Suprapubic skin (tissue), 4 donors: ENCODE measurements at places on chromosomes 12 and 14. TPM values are rescaled to one million over a fixed set of nuclear protein-coding genes. Genes with fewer than 3 reads are reported as not detected.
A peak's percentile ranks its signal among the peaks of the same experiment; 100 is the strongest.

Gene TMEM30B
- total RNA-seq = 32.7 TPM

- H3K36me3 ChIP-seq = no peaks in the 10 kb centered on the region
- no peak for DNase-seq
- no peak overlapping the region for H3K4me3 ChIP-seq
- H3K4me1 ChIP-seq = peaks cover 26% of the 10 kb centered on the region
These were observed 3.0 kb downstream of the VSX2 start for GRCh38 chr14:74242021-74242779.

Gene PTPN6
- 59.1 TPM for total RNA-seq

Gene NFYB
- total RNA-seq = 21.4 TPM

Gene FGF23
- total RNA-seq = not detected

DNA sequence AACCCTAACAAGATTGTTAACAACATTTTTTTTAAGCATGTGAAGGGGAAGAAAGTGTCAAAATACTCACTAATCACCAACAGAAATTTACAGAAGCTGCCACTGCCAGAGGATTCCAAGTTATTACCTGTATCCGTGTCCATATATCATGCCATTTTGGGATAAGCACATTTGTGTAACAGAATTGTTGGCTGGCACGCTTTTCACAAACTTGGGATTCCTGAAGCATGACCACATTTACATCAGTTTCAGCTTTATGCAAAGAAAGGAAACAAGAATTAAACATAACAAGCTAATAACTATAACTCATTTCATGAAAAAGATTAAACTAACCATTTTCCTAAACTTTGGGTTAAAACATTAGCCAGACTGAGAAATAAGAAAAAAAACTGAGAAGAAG, 5.9 kb downstream of the NEMP1 start:
- no peak overlapping the region for H3K4me3 ChIP-seq
- no peaks in the 10 kb centered on the region for H3K27me3 ChIP-seq
- H3K4me1 ChIP-seq = peaks cover 25% of the 10 kb centered on the region
- peak overlapping the region; percentile 49 for H3K27ac ChIP-seq
- peaks cover 19% of the 10 kb centered on the region for H3K36me3 ChIP-seq

DNA sequence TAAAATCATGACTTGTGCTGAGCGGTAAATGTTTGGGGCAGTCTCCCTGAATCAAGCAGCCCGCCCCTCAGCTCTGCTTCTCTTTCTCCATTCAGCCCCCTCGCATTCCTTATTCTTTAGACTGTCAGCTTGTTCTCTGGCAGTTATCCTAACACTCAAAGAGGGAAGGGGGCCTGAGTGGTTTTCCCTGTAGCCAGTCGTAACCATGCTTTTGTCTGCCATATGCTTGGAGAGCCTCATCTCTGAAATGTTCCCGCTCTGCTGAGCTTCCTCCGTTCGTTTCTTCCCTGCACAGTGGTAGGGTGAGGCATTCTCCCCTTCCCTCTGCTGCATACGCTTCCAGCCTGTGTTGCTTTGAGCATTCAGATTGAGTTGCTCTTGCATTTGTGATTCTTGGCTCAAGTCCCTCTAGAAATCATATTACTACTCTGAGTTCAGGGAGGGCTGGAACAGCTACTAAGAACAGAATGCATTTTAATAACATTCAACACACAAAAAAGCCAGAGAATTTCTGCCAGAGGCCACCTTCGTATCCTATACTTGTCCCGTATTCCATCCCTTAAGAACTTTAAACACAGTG, 119.7 kb downstream of the FBXL14 start:
- peaks cover 4% of the 10 kb centered on the region for H3K4me1 ChIP-seq
- H3K4me3 ChIP-seq = no peak overlapping the region
- H3K27ac ChIP-seq = no peak overlapping the region
- no peak for DNase-seq
- no peaks in the 10 kb centered on the region for H3K27me3 ChIP-seq

Gene PLEKHG3
- 60.4 TPM for total RNA-seq

- H3K4me1 ChIP-seq = no peaks in the 10 kb centered on the region
- no peaks in the 10 kb centered on the region for H3K27me3 ChIP-seq
- H3K4me3 ChIP-seq = no peak overlapping the region
These were observed 47.4 kb downstream of the IFNG-AS1 start for GRCh38 chr12:68036642-68037041.

- H3K27me3 ChIP-seq = no peaks in the 10 kb centered on the region
- H3K27ac ChIP-seq = peak overlapping the region; percentile 20
- peaks cover 11% of the 10 kb centered on the region for H3K4me1 ChIP-seq
- H3K36me3 ChIP-seq = no peaks in the 10 kb centered on the region
- no peak overlapping the region for H3K4me3 ChIP-seq
- no peak for DNase-seq
These were observed 42.7 kb downstream of the TMBIM6 start for GRCh38 chr12:49783917-49784676.

GRCh38 chr14:63182968-63183367, 21.3 kb upstream of the RHOJ start:
- peaks cover 18% of the 10 kb centered on the region for H3K4me1 ChIP-seq
- H3K27me3 ChIP-seq = no peaks in the 10 kb centered on the region
- no peak overlapping the region for H3K4me3 ChIP-seq
- H3K27ac ChIP-seq = no peak overlapping the region
- no peak for DNase-seq

GRCh38 chr12:28974883-28975282, 174.2 kb upstream of the FAR2 start:
- no peak overlapping the region for H3K4me3 ChIP-seq
- DNase-seq = no peak
- H3K4me1 ChIP-seq = no peaks in the 10 kb centered on the region
- H3K27ac ChIP-seq = no peak overlapping the region
- H3K36me3 ChIP-seq = no peaks in the 10 kb centered on the region
- H3K27me3 ChIP-seq = no peaks in the 10 kb centered on the region

- peak; percentile 72 for DNase-seq
- H3K36me3 ChIP-seq = no peaks in the 10 kb centered on the region
- H3K27me3 ChIP-seq = peaks cover 11% of the 10 kb centered on the region
- H3K4me1 ChIP-seq = peaks cover 6% of the 10 kb centered on the region
- H3K4me3 ChIP-seq = no peak overlapping the region
These were observed 189.2 kb upstream of the C14orf180 start for GRCh38 chr14:104390221-104390931.

- no peaks in the 10 kb centered on the region for H3K36me3 ChIP-seq
- no peak overlapping the region for H3K27ac ChIP-seq
These were observed 25.7 kb downstream of the TSHR start for GRCh38 chr14:80981156-80981555.

Gene IGF1
- total RNA-seq = 5.9 TPM

DNA sequence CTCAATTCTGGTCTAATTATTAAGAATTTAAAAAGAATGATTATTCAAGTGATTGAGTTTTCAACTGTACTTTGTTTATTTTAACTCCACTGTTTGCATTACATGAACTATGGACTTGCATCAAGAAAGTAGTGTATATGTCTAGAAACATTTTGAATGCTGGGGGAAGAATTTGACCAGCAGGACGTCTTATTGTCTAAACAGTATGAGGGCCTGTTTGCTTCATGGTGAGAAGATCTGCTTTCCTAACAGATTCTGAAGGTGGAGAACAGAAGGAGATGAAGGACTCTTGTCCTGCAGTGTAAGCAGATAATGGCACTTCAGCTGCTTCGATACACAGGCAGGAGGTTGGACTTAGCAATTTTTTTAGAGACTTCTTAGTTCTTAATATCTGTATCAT, 176.0 kb downstream of the DACT1 start:
- H3K4me1 ChIP-seq = peaks cover 9% of the 10 kb centered on the region
- no peak overlapping the region for H3K4me3 ChIP-seq
- H3K36me3 ChIP-seq = no peaks in the 10 kb centered on the region
- DNase-seq = no peak

DNA sequence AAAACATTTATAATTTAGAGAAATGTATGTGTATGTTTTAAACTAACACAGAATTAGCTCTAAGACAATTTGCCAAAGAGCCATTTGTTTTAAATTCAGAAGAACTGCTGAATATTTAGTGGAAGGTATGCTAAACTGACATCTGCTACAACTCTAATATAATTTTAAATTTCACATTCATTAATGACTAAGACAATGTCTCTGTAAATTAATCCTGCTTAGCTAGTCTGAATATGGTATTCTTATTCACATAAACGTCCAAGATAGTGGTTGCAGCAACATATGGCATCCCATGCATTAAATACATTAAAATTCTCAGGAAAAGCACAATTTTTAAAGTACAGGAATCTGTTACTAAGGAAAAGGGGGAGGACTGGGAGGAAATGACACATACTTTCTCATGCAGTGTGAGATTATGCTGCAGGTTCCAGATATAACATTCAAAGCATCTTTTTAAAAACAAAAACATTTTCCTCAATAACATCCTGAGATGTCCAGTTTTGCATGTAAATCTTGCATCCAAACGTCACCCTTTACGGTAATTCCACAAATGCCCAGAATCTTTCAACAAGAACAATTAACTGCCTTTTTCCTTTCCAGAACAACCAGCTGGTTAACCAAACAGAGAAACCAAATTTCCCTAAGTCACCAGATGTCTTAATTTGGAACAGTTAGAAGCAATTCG, 26.9 kb downstream of the WDR89 start:
- no peak overlapping the region for H3K4me3 ChIP-seq
- H3K27ac ChIP-seq = no peak overlapping the region
- peaks cover 10% of the 10 kb centered on the region for H3K4me1 ChIP-seq
- no peaks in the 10 kb centered on the region for H3K27me3 ChIP-seq
- DNase-seq = no peak

Gene GLT1D1
- 1.4 TPM for total RNA-seq

DNA sequence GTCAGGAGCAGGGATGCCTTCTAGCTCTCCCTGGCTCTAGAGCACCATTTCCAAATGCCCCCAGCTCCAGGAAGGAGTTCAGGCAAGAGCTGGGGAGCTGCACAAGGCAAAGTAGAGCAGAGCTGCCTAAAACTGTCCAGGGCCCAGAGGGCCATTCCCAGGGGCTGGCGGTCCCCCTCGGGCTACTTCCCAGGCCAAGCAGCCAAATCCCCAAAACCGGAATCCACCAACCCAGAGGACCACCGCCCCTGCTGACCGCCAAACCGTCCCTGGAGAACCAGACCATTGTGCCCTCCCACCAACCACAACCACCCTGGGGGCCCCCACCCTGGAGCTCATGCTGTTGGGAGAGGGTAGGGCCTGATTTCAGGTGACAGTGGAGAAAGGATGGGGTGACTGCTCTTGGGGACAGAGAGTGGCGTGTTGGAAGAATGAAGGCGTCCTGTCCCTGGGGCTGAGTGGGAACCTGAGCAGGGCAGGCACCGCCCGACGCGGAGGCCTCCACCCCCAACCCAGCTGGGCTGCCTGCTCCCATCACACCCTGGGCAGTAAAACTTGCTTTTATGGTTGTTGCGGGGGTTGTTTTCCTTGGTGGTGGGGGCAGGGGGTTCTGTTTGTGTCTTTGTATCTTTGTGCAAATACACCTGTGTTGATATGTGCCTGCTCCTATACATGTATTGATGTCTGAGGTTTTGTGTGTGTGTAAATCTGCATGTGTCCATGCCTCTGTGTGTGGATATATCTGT, 24.0 kb upstream of the KRT78 start:
- H3K4me1 ChIP-seq = peaks cover 96% of the 10 kb centered on the region
- peak overlapping the region; percentile 99 for H3K27ac ChIP-seq
- H3K36me3 ChIP-seq = no peaks in the 10 kb centered on the region

Gene KRT74
- total RNA-seq = 44.4 TPM

GRCh38 chr14:64878837-64879634, 671 bp downstream of the SPTB start:
- no peaks in the 10 kb centered on the region for H3K36me3 ChIP-seq
- no peak overlapping the region for H3K27ac ChIP-seq
- peaks cover 20% of the 10 kb centered on the region for H3K4me1 ChIP-seq
- no peak for DNase-seq

- peaks cover 61% of the 10 kb centered on the region for H3K4me1 ChIP-seq
- H3K4me3 ChIP-seq = no peak overlapping the region
- peaks cover 23% of the 10 kb centered on the region for H3K36me3 ChIP-seq
- H3K27me3 ChIP-seq = no peaks in the 10 kb centered on the region
- H3K27ac ChIP-seq = peak overlapping the region; percentile 63
These were observed 69.8 kb downstream of the NCOR2 start for GRCh38 chr12:124497658-124498057.

DNA sequence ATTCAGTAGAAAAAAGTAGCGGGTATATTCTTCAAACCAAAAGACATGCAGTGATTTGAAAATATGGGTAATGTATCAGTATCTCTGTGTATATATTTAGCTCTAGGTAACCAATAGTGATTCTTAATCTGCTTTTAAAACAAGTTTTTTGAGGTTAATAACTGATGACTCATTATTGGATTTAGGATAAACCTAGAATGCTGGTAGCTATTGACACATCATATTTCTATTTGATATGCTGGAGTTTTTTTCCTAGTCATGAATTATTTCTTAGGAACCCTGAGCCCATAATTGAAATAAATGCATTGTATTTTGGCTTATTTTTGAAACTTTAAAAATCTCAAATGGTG, 15.5 kb downstream of the ARF6 start:
- peak overlapping the region; percentile 66 for H3K27ac ChIP-seq
- H3K4me1 ChIP-seq = peaks cover 44% of the 10 kb centered on the region
- H3K27me3 ChIP-seq = no peaks in the 10 kb centered on the region
- DNase-seq = no peak
